ENCODE measurements at places on chromosomes 16 and 17. TPM values are rescaled to one million over a fixed set of nuclear protein-coding genes. Genes with fewer than 3 reads are reported as not detected.

DNA sequence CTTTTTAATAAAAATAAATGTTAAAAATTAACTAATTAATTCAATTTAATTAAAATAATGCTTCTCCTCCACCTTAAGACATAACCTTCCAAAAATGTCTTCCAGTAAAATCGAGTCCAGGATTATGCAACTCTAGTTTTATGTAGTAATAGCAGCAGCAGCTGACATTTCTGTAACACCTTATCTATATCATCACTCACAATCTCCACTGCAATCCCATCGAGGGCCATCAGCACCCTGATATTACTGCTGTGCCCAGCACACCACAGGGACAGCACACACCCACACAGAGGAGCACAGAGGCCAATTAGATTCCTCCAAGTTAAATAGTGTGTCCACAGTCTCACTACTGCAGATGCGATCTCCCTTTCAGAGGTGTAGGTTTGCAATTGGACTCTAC, 2.9 kb downstream of the RPH3AL start:
- H3K27ac ChIP-seq: peak overlapping the region; percentile 93
- no peaks in the 10 kb centered on the region for H3K36me3 ChIP-seq
- no peaks in the 10 kb centered on the region for H3K27me3 ChIP-seq
- no peak overlapping the region for H3K4me3 ChIP-seq
- DNase-seq: peak; percentile 40

- no peak overlapping the region for H3K4me3 ChIP-seq
- no peak overlapping the region for H3K27ac ChIP-seq
- no peak for DNase-seq
- H3K36me3 ChIP-seq: no peaks in the 10 kb centered on the region
- H3K4me1 ChIP-seq: no peaks in the 10 kb centered on the region
- no peaks in the 10 kb centered on the region for H3K27me3 ChIP-seq
Observed at GRCh38 chr16:4744555-4745273, 10.4 kb downstream of the DNAAF8 start.

DNA sequence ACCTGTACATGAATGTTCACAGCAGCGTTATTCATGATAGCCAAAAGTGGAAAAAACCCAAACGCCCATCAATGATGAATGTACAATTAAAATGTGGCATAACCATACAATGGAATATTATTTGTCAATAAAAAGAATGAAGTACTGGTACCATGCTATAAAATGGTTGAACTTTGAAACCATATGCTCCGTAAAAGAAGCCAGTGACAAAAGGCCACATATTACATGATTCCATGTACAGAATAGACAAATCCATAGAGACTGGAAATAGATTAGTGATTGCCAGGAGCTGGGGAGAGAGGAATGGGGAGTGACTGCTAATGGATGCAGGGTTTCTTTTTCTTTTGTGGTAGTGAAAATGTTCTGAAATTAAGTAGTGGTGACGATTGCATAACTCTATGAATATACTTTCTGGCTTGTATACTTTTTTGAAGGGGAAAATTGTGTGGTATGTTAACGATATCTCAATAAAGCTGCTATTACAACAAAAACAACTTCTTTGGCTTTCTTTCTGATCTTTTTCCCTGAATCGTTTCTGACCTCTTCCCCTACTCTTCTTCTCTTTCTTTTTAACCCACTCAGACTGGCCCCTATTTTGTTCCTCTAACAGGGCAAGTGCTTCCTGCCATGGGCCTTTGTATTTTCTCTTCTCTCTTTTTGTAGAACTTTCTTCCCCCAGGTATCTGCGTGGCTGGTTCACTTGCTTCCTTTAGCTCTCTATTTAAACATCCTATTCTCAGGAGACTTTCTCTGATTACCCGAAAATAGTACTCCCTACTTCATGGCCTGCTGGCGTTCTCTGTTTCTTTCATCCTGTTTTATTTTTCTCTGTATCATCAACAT, 67.9 kb downstream of the FTO start:
- H3K27me3 ChIP-seq: no peaks in the 10 kb centered on the region
- no peak overlapping the region for H3K27ac ChIP-seq
- H3K4me1 ChIP-seq: peaks cover 42% of the 10 kb centered on the region
- no peaks in the 10 kb centered on the region for H3K36me3 ChIP-seq

- DNase-seq: no peak
- H3K4me1 ChIP-seq: peaks cover 11% of the 10 kb centered on the region
- H3K27me3 ChIP-seq: no peaks in the 10 kb centered on the region
- no peak overlapping the region for H3K4me3 ChIP-seq
Observed at GRCh38 chr16:84829168-84829965, 9.6 kb downstream of the CRISPLD2 start.

GRCh38 chr17:43399839-43400328, 1.1 kb downstream of the ARL4D start:
- H3K36me3 ChIP-seq: no peaks in the 10 kb centered on the region
- H3K27ac ChIP-seq: peak overlapping the region; percentile 10
- peaks cover 22% of the 10 kb centered on the region for H3K4me1 ChIP-seq
- DNase-seq: no peak
- no peak overlapping the region for H3K4me3 ChIP-seq
- H3K27me3 ChIP-seq: no peaks in the 10 kb centered on the region

DNA sequence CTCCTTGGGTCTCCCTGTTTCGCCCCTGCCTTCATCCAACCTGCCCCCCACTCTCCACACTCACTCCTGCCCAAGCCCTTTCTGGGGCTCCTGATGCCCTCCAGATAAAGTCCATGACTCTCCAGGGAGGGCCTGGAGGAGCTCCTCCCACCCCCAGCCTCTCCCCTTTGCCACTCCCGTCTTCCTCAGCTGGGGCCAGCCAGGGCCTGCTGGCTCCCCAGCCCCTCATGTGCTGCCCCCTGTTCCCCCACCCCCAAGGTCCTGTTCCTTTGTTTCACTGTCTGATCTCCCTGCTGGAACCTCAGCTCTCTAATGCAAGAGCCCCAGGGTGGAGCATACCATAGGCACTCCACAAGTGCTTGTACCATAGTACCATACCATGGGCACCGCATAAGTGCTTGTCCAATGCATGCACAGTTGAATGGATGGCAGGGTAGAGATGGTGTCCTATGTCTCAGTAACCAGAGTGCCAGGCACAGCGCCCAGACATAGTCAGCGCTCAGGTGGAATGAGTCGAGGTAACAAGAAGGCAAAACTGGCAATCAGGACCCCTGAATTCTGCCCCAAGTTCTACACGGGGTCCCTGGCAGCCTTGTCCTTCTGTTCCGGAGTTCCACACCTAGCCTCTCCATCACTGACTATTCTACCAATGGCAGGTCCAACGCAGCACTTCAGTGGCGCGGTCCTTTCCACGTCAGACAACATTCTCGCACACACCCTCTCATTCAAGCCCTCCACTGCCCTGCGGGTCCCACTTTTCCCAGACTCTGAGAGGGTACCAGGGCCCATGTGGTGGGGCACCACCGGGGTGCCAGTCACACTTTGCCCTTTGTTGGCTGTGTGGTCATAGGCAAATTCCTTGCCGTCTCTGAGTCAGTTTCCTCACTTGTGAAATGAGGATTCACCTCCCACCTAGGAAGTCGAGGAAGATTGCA, 1.4 kb downstream of the PLCD3 start:
- no peaks in the 10 kb centered on the region for H3K27me3 ChIP-seq
- peak overlapping the region; percentile 93 for H3K4me3 ChIP-seq
- peak overlapping the region; percentile 87 for H3K27ac ChIP-seq
- peaks cover 48% of the 10 kb centered on the region for H3K4me1 ChIP-seq
- H3K36me3 ChIP-seq: no peaks in the 10 kb centered on the region
- DNase-seq: no peak

- H3K4me1 ChIP-seq: peaks cover 31% of the 10 kb centered on the region
- DNase-seq: no peak
- no peaks in the 10 kb centered on the region for H3K27me3 ChIP-seq
- no peaks in the 10 kb centered on the region for H3K36me3 ChIP-seq
- peak overlapping the region; percentile 93 for H3K27ac ChIP-seq
Observed at GRCh38 chr17:29390851-29391631, 878 bp downstream of the TAOK1 start.

- peaks cover 90% of the 10 kb centered on the region for H3K36me3 ChIP-seq
- H3K27ac ChIP-seq: no peak overlapping the region
- H3K4me3 ChIP-seq: no peak overlapping the region
- no peak for DNase-seq
- H3K4me1 ChIP-seq: no peaks in the 10 kb centered on the region
Observed at GRCh38 chr17:4090898-4091297, 51.9 kb downstream of the ZZEF1 start.

DNA sequence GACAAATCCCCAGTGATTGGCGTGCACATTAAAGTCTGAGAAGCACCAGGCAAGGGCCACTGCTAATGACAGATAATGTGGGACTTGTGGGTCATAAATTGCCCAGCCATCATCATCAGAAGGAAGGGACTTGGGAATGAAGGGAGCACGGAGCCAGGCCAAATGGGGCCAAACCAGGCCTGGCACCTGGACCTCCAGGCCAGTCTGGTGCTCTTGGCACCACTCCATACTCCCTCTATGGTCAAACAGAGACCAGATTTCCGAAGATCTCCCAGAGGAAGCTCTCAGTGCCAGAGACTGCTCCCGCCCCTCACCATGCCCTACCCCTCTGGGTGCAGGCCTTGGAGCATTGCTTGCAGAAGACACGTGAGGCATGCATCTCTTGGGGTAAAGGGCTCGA, 142.2 kb downstream of the CCDC182 start:
- H3K4me1 ChIP-seq: peaks cover 14% of the 10 kb centered on the region
- DNase-seq: peak; percentile 50
- H3K4me3 ChIP-seq: no peak overlapping the region

- H3K27ac ChIP-seq: no peak overlapping the region
- no peak overlapping the region for H3K4me3 ChIP-seq
- H3K27me3 ChIP-seq: no peaks in the 10 kb centered on the region
- peak; percentile 1 for DNase-seq
- H3K36me3 ChIP-seq: no peaks in the 10 kb centered on the region
Observed at GRCh38 chr16:71878911-71879310, 5.1 kb downstream of the ZNF821 start.

GRCh38 chr17:73639932-73640331, 4.3 kb downstream of the SDK2 start:
- H3K36me3 ChIP-seq: no peaks in the 10 kb centered on the region
- no peaks in the 10 kb centered on the region for H3K4me1 ChIP-seq
- no peak overlapping the region for H3K27ac ChIP-seq

DNA sequence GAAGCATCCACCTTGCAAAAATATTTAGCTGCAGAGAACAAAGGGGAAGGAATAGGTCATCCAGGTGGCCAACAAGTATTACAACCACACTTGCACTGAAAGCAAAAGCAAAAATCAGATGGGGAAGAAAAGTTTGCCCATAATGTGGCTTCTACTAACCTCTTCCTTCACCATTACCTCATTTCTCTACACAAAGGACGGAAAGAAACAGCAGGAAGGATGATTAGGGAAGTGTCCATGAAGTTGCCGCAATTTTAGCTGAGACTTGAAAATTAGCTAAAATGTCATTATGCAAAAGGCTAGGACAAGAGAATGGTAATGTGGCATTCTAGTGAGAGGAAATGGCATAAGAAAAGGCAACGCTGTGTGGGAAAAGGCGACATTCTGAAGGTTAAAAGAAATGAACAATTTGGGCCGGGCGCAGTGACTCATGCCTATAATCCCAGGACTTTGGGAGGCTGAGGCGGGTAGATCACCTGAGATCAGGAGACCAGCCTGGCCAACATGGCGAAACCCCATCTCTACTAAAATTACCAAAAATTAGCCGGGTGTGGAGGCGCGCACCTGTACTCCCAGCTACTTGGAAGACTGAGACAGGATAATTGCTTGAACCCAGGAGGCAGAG, 13.7 kb downstream of the KANSL1 start:
- H3K36me3 ChIP-seq: no peaks in the 10 kb centered on the region
- no peaks in the 10 kb centered on the region for H3K27me3 ChIP-seq
- peaks cover 21% of the 10 kb centered on the region for H3K4me1 ChIP-seq
- DNase-seq: no peak
- H3K4me3 ChIP-seq: no peak overlapping the region
- H3K27ac ChIP-seq: no peak overlapping the region

- H3K36me3 ChIP-seq: no peaks in the 10 kb centered on the region
- no peaks in the 10 kb centered on the region for H3K27me3 ChIP-seq
- peaks cover 23% of the 10 kb centered on the region for H3K4me1 ChIP-seq
Observed at GRCh38 chr17:21213638-21214014, 335 bp downstream of the TMEM11 start.

GRCh38 chr17:32331243-32332040, 10.5 kb downstream of the C17orf75 start:
- no peaks in the 10 kb centered on the region for H3K27me3 ChIP-seq
- no peaks in the 10 kb centered on the region for H3K4me1 ChIP-seq
- DNase-seq: no peak
- no peak overlapping the region for H3K4me3 ChIP-seq
- no peak overlapping the region for H3K27ac ChIP-seq

- no peaks in the 10 kb centered on the region for H3K27me3 ChIP-seq
- DNase-seq: no peak
- H3K4me1 ChIP-seq: peaks cover 48% of the 10 kb centered on the region
- H3K4me3 ChIP-seq: no peak overlapping the region
Observed at GRCh38 chr17:6753546-6753945, 2.3 kb upstream of the XAF1 start.

GRCh38 chr17:7774055-7774521, 56.5 kb downstream of the DNAH2 start:
- no peaks in the 10 kb centered on the region for H3K36me3 ChIP-seq
- H3K4me1 ChIP-seq: no peaks in the 10 kb centered on the region
- H3K27me3 ChIP-seq: peaks cover 12% of the 10 kb centered on the region
- H3K4me3 ChIP-seq: no peak overlapping the region
- no peak overlapping the region for H3K27ac ChIP-seq

GRCh38 chr16:52578007-52578828, 31.3 kb upstream of the TOX3 start:
- H3K27me3 ChIP-seq: no peaks in the 10 kb centered on the region
- no peaks in the 10 kb centered on the region for H3K36me3 ChIP-seq
- H3K27ac ChIP-seq: no peak overlapping the region

- no peak overlapping the region for H3K27ac ChIP-seq
- H3K4me1 ChIP-seq: no peaks in the 10 kb centered on the region
- H3K36me3 ChIP-seq: no peaks in the 10 kb centered on the region
- H3K4me3 ChIP-seq: no peak overlapping the region
- DNase-seq: no peak
Observed at GRCh38 chr17:34012709-34013375, 242.2 kb upstream of the CCL2 start.

- H3K27me3 ChIP-seq: no peaks in the 10 kb centered on the region
- no peak overlapping the region for H3K27ac ChIP-seq
- H3K4me3 ChIP-seq: no peak overlapping the region
- H3K4me1 ChIP-seq: no peaks in the 10 kb centered on the region
Observed at GRCh38 chr16:11547118-11547916, 39.4 kb downstream of the LITAF start.

- no peak overlapping the region for H3K4me3 ChIP-seq
- H3K36me3 ChIP-seq: no peaks in the 10 kb centered on the region
- no peak for DNase-seq
- no peak overlapping the region for H3K27ac ChIP-seq
- no peaks in the 10 kb centered on the region for H3K27me3 ChIP-seq
- H3K4me1 ChIP-seq: peaks cover 3% of the 10 kb centered on the region
Observed at GRCh38 chr17:80955671-80956280, 35.9 kb upstream of the CHMP6 start.

GRCh38 chr16:27156579-27156978, 46.7 kb upstream of the KDM8 start:
- H3K4me1 ChIP-seq: no peaks in the 10 kb centered on the region
- H3K27me3 ChIP-seq: no peaks in the 10 kb centered on the region
- no peaks in the 10 kb centered on the region for H3K36me3 ChIP-seq
- H3K27ac ChIP-seq: no peak overlapping the region

Gene DNAH9
- 1.7 TPM for total RNA-seq

Gene NPB
- 0.44 TPM for total RNA-seq

Gene MARVELD3
- not detected for total RNA-seq

Gene RASL10B
- 4.6 TPM for total RNA-seq

Gene MEOX1
- total RNA-seq: 0.39 TPM

Gene RNF43
- total RNA-seq: 19.1 TPM

Gene TMEM238L
- total RNA-seq: not detected

All from adrenal gland (tissue), 19 donors.